ENCODE measurements at places on chromosomes 6 and 20.

DNA sequence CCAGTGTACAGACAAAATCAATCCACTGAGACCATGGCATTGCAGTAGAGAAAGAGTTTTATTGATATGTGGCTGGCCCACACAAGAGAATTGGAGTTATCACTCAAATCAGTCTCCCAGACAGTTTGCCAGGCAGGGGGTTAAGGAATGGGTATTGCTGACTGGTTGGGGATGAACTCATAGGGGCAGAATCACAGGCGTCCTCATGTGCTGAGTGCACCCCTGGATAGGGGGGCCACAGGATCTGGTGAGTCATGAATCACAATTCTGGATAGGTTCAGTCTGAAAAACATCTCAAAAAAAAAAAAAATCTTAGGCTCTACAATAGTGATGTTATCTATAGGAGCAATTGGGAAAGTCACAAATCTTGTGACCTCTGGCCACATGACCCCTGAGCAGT is 29.5 kb upstream of the ILRUN start:
- no peak for DNase-seq

- DNase-seq = no peak
Measured at GRCh38 chr6:49548613-49549304, 1.7 kb upstream of the C6orf141 start.

GRCh38 chr6:42200035-42200434 is 5.3 kb upstream of the GUCA1B start:
- DNase-seq = no peak

DNA sequence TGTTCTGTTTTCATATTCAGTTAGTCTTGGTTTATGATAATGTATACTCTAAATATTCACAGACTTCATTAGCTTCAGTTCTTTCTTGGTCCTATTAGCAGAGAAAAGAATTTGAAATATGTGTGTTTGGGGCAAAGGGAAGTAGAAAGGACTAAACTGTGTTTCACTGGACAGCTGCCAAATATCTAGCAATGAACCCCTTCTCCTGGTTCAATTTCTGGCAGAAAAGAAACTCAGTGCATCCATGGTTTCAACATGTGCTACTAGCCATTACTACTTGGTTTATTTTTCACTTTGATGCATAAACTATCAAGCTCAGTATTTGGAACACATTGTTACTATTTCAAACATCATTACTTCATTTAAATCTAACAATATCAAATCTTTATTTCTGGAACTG is 43.6 kb downstream of the FBXL4 start:
- no peak for DNase-seq

DNA sequence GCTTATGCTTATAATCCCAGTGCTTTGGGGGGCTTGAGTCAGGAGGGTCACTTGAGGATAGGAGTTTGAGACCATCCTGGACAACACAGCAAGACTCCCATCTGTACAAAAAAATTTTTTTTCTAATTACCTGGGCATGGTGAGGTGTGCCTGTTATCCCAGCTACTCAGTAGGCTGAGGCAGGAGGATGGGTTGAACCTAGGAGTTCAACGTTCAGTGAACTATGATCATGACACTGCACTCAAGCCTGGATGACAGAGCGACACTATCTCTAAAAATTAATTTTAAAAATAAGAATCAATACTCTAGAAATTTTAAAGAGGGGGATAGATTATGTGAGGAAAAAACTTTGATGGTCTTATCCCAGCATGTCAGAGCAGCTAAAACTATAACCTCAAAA is 44.1 kb downstream of the SLC23A2 start:
- no peak for DNase-seq

DNA sequence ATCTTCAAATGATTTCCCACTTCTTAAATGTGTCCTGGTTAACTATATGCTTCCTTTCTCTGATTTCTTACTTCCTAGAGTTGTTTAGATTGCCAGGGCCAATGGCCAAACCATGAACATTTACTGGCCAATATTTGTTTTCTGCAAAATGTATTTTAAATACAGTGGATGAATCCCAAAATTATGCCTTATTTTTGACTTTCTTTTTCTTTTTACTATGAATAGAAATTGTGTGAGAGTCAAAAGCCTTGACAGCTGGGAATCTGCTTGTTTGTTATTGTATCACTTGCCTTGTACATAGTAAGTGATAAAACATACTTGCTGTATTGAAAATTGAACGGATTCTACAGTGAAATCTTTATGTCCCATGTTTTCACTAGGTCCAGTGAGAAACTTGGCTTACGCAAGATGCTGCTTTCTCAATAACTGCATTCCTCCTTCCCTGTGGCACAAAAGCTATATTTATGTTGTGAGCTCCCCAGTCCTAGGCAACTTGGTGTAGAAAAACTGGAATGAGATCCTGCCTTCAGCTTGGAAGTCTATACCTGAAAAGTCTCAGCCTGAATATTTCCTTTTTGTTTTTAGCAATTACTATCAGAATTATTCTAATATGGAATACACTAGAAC is 295.2 kb downstream of the EPHA7 start:
- no peak for DNase-seq

DNA sequence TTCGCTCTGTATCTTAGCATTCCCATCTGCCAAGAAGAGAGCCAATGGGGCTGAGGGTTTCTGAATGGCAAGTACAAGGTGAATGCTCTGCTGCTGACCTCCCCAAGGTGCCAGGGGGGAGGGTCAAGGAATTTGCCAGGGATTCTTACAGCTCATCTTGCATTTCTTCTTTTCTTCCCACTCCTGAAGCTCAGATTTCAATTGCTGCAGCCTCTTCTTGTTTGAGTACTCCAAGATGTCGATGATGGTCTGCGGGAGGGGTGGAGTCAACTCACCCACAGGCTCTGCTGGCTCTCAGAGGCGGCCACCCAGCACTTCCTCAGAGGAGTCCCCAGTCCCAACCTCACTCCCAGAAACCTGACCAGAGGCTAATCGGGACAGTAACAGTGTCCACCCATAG is 12.4 kb downstream of the C20orf96 start:
- DNase-seq = no peak

GRCh38 chr20:33983371-33983770 is 10.3 kb upstream of the RALY start:
- no peak for DNase-seq
